ENCODE measurements at places on chromosomes 1 and 21. TPM values are rescaled to one million over a fixed set of nuclear protein-coding genes. Genes with fewer than 3 reads are reported as not detected.

Gene S100A3
- not detected for total RNA-seq

Gene ADAMTS4
- 6.8 TPM for total RNA-seq

Gene DPT
- total RNA-seq, result 1.3 TPM

Gene HSD11B1
- not detected for total RNA-seq

DNA sequence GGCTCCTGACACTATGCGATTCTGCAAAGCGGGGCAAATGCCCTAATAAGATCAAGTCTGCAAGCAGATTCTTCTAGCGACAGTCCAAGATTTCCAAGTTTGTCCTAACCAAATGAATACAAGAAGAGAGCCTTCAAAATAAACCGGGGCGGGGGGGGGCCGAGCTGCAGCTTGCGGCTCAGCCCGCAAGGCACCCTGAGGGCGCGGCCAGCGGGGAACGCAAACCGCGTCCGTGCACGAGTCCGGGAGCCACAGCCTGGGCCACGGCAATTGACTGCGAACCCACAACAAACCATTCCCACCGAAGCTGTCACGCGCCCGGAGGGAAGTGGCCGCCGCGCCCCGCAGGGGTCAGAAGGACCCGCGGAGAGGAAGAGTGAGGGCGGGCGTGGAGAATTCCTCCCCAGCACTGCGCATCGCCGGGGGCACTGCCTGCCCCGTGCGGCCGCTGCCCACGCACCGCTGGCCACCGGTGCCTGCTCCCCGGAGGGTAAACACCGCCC is 687 bp downstream of the TGFBR3 start:
- H3K4me1 ChIP-seq, result peaks cover 24% of the 10 kb centered on the region
- no peaks in the 10 kb centered on the region for H3K36me3 ChIP-seq
- H3K27ac ChIP-seq, result peak overlapping the region; percentile 72

- H3K27ac ChIP-seq, result no peak overlapping the region
- DNase-seq, result no peak
- no peaks in the 10 kb centered on the region for H3K27me3 ChIP-seq
- no peaks in the 10 kb centered on the region for H3K4me1 ChIP-seq
- no peak overlapping the region for H3K4me3 ChIP-seq
- no peaks in the 10 kb centered on the region for H3K36me3 ChIP-seq
These were observed 131.0 kb upstream of the HMCN1 start for GRCh38 chr1:185603158-185603557.

DNA sequence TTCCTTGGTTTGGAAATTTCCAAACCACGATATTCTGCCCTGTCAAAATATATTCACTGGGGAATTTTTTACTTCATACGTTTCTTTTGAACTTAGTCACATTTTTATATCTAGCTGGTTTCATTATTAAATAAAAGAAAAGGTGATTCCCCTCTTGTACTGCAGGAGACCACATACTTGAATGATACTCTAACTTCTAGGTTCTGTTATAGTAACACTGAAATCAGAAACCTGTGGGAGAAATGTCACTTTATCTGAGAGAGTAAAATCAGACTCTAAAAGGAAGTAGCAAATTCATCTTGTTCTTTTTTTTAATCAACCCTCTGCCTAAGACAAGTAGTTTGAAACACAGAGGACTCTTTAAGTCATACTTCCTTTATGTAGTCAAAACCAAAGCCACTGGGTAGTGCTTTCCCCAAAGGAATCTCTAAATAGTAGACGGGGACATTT is 34.4 kb downstream of the MRPL39 start:
- no peak overlapping the region for H3K4me3 ChIP-seq
- peaks cover 15% of the 10 kb centered on the region for H3K36me3 ChIP-seq
- no peak for DNase-seq

- no peaks in the 10 kb centered on the region for H3K4me1 ChIP-seq
- H3K4me3 ChIP-seq, result no peak overlapping the region
- H3K27me3 ChIP-seq, result peaks cover 40% of the 10 kb centered on the region
- no peak overlapping the region for H3K27ac ChIP-seq
- H3K36me3 ChIP-seq, result no peaks in the 10 kb centered on the region
These were observed 41.1 kb upstream of the CCSAP start for GRCh38 chr1:229383961-229384360.

- DNase-seq, result no peak
- no peaks in the 10 kb centered on the region for H3K27me3 ChIP-seq
- no peaks in the 10 kb centered on the region for H3K36me3 ChIP-seq
- no peaks in the 10 kb centered on the region for H3K4me1 ChIP-seq
These were observed 10.0 kb downstream of the EXOC8 start for GRCh38 chr1:231327617-231328016.

DNA sequence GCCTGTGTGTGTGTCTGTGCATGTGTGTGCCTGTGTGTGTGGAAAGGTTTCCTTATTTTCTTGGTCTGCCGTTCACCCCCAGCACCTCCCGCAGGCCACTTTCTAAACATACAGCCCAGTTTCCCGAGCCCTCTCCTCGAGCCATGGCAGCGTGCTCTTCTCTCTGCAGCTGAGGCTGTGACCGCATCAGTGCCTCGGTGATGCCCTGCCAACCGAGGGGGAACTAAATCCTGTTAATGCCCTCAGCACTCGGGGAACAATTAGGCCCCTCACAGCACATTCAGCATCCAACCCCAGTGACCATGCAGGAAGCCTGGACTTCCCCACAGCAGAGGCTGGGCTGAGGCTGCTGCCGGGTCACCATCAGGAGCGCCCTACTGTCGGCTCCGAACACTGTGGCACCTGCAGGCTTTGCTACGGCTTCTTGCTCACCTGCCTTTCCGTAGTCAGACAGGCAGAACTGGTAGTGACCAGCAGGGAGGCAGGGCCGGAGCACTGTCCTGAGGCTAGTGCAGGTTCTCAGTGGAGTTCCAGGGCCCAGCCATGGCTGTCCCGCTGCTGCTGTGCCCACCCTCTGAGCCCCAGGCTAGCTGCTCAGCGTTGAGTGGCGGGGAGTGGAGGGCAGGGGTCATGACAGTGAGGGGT is 8.1 kb downstream of the GPR137B start:
- H3K4me3 ChIP-seq, result no peak overlapping the region
- no peak overlapping the region for H3K27ac ChIP-seq
- H3K4me1 ChIP-seq, result peaks cover 7% of the 10 kb centered on the region
- peaks cover 4% of the 10 kb centered on the region for H3K36me3 ChIP-seq
- no peak for DNase-seq
- no peaks in the 10 kb centered on the region for H3K27me3 ChIP-seq

GRCh38 chr1:161039154-161039545 is 386 bp upstream of the TSTD1 start:
- peaks cover 19% of the 10 kb centered on the region for H3K4me1 ChIP-seq
- H3K36me3 ChIP-seq, result peaks cover 20% of the 10 kb centered on the region
- no peaks in the 10 kb centered on the region for H3K27me3 ChIP-seq
- peak overlapping the region; percentile 94 for H3K27ac ChIP-seq
- no peak for DNase-seq
- H3K4me3 ChIP-seq, result peak overlapping the region; percentile 79

- H3K4me3 ChIP-seq, result no peak overlapping the region
- peaks cover 43% of the 10 kb centered on the region for H3K27me3 ChIP-seq
- H3K36me3 ChIP-seq, result no peaks in the 10 kb centered on the region
- DNase-seq, result no peak
- no peak overlapping the region for H3K27ac ChIP-seq
These were observed 551.7 kb downstream of the MATN1 start for GRCh38 chr1:30171537-30172298.

DNA sequence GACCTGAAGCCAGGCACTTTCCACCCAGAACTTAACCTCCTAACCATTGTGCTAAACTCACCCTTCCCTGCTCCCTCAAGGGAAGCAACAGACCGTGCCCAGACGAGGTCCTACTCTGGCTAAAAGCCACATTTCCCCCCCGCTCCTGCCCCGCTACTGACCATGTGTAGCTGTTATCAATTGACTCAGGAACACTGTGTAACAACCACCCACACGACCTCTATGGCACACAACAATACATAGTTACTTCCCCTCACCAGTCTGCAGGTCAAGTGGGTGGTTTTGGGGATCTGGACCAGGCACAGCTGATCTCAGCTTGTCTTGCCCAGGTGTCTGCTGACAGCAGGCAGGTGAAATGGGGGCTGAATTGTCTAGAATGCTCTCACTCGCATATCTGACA is 40.1 kb downstream of the CAMK2N1 start:
- H3K27me3 ChIP-seq, result peaks cover 34% of the 10 kb centered on the region
- H3K27ac ChIP-seq, result no peak overlapping the region
- no peaks in the 10 kb centered on the region for H3K36me3 ChIP-seq
- no peaks in the 10 kb centered on the region for H3K4me1 ChIP-seq
- no peak for DNase-seq

DNA sequence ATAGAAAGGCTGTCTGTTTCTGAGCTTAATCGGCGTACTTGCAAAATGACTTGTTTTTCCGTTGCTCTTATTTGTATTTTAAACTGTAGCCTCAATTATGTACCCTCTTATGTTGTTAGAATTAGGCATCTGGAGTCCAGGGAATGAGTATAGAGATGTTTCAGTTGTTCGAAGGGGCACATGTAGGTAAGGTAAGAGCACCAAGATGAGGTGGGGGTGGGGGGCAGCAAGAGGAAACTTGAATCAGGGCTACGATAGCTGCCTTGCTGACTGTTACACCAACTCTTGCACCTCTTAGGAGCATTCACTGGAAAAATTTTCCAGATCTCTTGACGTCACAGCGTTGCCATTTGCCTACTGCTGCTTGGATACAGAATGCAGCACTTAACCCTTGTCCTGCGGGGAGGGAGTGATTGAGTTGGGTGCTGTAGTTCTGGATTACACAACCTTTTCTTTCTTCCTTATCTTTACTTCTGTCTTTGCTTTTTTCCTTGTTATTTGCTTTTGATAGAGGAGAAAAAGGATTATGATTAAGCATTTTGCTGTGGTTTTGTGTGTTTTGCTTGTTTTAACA is 3.2 kb downstream of the ATP1B1 start:
- H3K4me3 ChIP-seq, result peak overlapping the region; percentile 84
- H3K36me3 ChIP-seq, result peaks cover 12% of the 10 kb centered on the region
- no peak for DNase-seq
- peak overlapping the region; percentile 86 for H3K27ac ChIP-seq

DNA sequence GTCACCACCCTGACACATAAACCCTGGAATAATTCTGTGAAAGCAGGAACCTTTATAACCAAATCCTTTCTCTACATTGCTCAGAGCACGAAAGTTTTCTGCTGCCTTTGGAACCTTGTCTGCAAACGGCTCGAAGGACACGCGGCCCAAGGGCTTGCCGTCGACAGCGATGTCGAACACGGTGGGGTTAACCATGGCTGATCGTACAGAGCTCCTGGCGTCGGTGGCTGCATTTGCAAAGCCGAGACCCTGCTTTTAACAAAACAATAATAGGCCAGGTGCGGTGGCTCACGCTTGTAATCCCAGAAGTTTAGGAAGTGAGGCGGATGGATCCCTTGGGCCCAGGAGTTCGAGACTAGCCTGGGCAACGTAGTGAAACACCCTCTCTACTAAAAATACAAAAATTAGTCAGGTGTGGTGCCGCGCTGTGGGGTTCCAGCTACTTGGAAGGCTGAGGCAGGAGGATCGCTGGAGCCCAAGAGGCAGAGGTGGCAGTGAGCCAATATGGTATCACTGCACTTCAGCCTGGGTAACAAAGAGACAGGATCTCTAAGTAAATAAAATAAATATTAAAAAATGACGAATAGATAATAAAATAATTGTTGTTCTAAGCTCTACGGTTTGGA is 2.2 kb upstream of the EIF2B3 start:
- H3K36me3 ChIP-seq, result no peaks in the 10 kb centered on the region
- no peak overlapping the region for H3K4me3 ChIP-seq
- H3K4me1 ChIP-seq, result peaks cover 17% of the 10 kb centered on the region
- no peak overlapping the region for H3K27ac ChIP-seq
- DNase-seq, result no peak

- H3K4me1 ChIP-seq, result no peaks in the 10 kb centered on the region
- no peaks in the 10 kb centered on the region for H3K36me3 ChIP-seq
- peaks cover 2% of the 10 kb centered on the region for H3K27me3 ChIP-seq
These were observed 14.0 kb upstream of the RAP1A start for GRCh38 chr1:111605576-111605975.

DNA sequence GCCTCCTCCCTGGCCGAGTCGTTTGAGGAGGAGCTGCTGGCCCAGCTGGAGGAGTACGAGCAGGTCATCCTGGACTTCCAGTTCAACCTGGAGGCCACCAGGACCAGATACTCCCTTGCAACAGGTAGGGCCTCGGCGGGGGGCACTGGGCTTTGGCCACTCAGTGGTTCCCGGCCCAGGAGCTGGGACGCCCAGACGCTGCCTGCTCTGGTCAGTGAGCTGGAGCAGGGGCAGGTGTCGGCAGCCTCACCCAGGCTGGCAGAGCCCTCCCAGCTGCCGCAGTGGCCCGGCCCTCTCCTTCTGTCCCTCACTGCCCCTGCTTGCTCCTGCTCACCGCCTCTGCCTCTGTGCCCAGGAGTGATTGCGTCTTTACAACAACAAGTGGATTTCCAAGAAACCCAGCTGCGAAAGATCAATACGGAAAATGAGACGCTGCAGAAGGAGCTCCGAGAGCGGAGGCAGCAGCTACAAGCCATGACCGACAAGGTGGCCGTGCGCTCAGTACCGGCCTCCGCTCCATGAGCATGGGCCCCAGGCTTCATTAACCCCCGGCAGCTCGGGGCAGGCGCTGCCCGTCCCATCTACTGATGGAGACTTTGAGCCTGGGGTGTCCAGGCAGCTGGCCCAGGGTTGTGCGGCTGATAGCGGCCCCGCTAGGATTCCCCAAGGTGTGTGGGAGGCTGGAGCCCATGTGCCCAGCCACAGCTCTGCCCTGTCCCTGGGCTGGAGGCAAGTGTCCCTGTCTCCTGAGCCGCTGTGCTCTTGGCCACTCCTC is 9.0 kb upstream of the SMIM1 start:
- no peaks in the 10 kb centered on the region for H3K36me3 ChIP-seq
- H3K4me1 ChIP-seq, result no peaks in the 10 kb centered on the region
- H3K27me3 ChIP-seq, result peaks cover 49% of the 10 kb centered on the region

DNA sequence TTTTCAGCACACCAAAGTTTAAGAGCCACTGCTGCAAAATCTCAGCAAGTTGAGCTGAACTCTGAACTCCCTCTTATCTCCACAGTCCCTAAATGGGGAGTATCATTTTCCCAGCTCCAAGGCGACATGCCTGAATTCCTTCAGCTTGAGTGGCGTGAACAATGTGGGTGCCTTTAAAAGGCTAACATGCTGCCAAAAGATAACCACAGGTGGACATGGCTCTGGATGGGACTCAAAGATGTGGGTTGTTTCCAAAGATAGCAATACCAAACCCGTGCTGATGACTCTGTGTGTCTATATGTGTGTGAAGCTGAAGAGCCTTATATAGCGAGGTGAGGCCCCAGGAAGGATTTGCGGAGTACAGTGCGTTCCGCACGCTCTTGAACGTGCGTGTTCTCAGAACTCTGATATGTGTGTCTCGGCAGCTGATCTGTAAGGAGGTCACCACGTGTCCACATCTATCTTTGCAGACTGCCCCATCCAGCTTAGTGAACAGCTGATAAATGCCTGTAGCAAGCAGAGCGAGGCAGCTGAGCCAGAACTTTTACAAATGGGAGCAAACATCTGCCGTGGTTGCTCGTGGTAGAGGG is 189.2 kb downstream of the DYRK1A start:
- H3K27ac ChIP-seq, result no peak overlapping the region
- H3K36me3 ChIP-seq, result no peaks in the 10 kb centered on the region
- H3K27me3 ChIP-seq, result peaks cover 37% of the 10 kb centered on the region
- no peak for DNase-seq
- peaks cover 19% of the 10 kb centered on the region for H3K4me1 ChIP-seq

GRCh38 chr1:151369621-151370048 is 2.9 kb downstream of the SELENBP1 start:
- no peak overlapping the region for H3K27ac ChIP-seq
- peaks cover 15% of the 10 kb centered on the region for H3K36me3 ChIP-seq
- no peaks in the 10 kb centered on the region for H3K27me3 ChIP-seq
- DNase-seq, result no peak

- H3K27me3 ChIP-seq, result no peaks in the 10 kb centered on the region
- DNase-seq, result no peak
- H3K4me1 ChIP-seq, result no peaks in the 10 kb centered on the region
- H3K36me3 ChIP-seq, result peaks cover 13% of the 10 kb centered on the region
- H3K27ac ChIP-seq, result no peak overlapping the region
- no peak overlapping the region for H3K4me3 ChIP-seq
These were observed 146.8 kb downstream of the COL11A1 start for GRCh38 chr1:102961549-102961948.

Measured in mesothelial cell of epicardium (in vitro differentiated cells).